Suppressor macrophage treated with lipopolysaccharide for 1 hour (primary cell): ENCODE measurements at places on chromosomes 3 and 15.

GRCh38 chr15:25793354-25794050 lies 69.6 kb downstream of the ATP10A start:
- peak; percentile 48 for DNase-seq

DNA sequence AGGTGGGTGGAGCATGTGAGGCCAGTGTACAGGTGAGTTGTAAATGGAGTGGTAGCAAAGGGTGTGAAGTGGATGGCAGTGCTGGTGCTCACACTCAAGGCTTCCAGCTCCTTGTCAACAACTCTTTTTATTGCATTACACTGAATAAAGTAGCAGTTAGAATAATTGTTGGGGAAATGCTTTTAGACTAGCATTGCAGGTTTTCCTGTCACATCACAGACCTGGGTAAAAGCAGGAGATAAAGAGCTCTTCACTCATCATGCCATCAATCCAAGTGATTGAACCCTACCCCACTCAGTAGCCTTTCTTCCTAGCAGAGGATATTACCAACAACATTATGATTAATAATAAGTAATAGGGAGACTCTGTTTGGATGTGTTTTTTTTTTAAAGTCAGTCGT lies 81.6 kb downstream of the CDIN1 start:
- DNase-seq = no peak

DNA sequence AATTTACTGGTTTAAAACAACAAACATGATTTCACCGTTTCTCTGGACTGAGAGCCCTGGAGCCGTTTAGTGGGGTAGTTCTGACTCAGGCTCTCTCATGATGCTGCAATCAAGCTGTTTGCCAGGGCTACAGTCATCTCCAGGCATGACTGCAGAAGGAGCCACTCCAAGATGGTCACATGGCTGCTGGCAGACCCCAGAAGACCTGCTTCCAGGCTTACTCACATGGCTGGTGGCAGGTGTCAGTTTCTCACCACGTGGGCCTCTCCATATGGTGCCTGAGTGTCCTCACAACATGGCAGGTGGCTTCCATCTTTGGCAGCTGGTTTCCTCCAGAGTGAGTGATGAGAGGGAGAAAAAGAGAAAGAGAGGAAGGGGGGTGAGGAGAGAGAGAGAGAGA lies 378.3 kb upstream of the RGMA start:
- no peak for DNase-seq

GRCh38 chr15:55546718-55547117 lies 38.7 kb upstream of the DNAAF4 start:
- no peak for DNase-seq

DNA sequence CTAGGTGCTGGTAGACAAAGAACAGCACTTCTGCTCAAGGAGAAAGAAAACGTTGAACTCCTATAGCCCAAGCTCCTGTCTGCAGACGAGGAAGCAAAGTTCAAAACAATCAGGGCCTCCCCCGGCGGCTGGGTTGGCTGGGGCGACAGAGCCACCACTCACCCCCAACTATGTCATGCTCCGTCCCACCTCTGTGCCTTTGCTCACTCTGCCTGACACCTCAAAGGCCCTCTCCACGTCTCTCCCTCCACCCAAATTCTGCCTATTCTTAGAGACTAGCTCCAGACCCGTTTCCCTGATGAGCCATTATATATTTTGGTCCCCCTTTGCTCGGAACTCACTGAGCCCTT lies 304.3 kb downstream of the TLE3 start:
- no peak for DNase-seq

DNA sequence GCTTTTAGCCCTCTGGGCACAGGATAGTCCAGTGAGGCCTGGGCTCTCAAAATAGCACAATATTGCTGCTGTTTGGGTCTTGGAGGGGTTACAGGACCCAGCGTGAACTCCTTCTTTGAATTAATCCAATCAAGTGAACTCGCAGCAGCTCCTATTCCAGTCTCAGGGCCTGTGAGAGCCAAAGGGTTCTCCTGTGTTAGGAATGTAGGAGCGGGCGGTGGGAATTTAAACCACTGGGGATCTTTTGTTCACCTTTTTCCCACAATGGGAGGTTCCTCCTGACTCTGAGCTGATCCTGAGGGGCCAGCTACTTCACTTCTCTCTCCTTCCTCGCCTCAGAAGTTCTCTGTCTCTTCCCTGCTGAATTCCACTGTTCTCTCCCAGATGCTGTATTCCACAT lies 504.0 kb downstream of the UNC13C start:
- DNase-seq = no peak

DNA sequence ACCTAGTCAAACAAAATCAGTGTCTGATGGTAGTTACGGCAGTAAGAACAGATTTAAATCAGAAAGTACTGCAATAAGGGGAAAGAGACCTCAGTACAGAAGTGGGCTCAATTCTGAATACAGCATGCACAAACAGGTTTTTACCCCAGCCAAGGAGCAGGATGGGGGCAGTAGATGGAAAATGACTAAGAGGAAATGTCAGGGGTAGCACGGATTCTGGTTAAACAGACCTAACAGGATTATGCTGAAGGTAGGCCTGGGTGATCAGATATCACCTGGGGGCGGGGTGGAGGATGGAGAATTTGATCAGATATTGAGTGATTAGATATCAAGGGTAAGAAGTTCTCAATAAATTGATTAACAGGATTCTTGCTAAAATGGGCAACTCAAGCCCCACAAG lies 19.0 kb downstream of the MESD start:
- DNase-seq = no peak

DNA sequence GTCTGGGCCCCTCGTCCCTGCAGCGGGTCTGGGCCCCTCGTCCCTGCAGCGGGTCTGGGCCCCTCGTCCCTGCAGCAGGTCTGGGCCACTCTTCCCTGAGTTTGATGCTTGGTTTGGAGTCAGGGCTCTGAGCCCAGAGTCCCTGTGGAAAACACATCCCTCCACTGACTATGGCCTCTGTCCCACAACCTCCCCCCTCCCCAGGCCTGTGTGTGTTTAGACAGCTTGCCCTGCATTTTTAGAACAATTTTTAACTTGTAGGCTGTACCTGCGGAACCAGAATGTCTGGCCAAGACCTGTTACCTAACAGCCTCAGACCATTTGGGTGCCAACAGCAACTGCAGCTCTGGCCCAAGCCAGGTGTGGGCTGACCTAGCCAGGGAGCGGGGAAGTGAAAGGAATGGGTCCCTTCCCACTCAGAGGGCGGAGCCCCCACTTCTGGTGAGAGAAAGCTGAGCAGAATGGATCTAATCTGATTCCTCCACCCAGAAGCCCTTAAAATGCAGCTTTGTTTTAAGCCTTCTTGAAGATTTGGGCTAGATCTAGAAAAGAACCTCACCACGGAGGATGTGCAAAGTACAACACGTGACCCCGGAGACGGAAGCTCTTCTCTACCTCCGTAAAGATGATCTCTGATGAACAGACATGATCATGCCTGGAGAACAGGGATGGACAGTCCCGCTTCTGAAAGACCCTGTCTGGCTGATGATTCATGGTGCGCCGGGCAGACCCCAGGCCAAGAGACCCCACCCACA lies 60.5 kb upstream of the TFRC start:
- no peak for DNase-seq

GRCh38 chr3:152376351-152377183 lies 107.8 kb downstream of the MBNL1 start:
- DNase-seq = peak; percentile 92
